CD8-positive, alpha-beta T cell (primary cell): ENCODE measurements at places on chromosomes 5 and 9.
A peak's percentile ranks its signal among the peaks of the same experiment; 100 is the strongest.

- no peak for DNase-seq
These were observed 140.4 kb upstream of the KLF9 start for GRCh38 chr9:70554881-70555280.

DNA sequence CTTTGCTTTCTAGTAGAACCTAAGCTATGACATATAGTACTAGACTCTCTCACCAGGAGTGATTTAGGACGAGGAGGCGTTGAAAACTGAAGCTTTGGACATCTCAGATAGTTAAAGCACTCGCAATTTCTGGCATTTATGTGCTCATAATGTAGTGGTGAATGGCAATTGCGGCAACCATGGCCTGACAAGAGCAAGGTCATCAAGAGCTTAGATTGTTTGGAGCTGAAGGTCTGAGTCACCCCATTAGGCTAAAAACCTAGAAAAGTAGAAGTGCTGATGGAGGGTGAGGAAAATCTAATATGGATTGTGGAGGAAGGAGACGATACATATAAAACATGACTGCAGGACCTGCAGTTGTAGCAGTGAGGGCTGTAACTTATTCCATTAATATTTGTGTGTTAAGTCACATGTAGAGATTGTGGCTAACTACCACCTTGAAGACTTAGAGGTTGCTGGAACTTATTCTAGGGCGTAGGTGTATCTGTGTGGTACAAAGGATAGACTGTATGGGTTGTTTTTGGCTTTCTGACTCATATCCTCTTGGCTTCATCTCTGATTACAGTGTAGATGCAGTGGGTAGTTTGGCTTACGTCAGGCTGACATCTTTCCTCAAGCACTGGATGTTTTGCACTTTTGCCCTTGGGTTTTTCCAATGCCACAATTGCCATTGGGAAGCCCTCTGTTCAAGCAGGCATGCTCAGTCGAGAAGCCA is 138.9 kb upstream of the CDKN2B start:
- no peak for DNase-seq

- no peak for DNase-seq
These were observed 225.1 kb downstream of the ARRDC3 start for GRCh38 chr5:91158011-91158410.

DNA sequence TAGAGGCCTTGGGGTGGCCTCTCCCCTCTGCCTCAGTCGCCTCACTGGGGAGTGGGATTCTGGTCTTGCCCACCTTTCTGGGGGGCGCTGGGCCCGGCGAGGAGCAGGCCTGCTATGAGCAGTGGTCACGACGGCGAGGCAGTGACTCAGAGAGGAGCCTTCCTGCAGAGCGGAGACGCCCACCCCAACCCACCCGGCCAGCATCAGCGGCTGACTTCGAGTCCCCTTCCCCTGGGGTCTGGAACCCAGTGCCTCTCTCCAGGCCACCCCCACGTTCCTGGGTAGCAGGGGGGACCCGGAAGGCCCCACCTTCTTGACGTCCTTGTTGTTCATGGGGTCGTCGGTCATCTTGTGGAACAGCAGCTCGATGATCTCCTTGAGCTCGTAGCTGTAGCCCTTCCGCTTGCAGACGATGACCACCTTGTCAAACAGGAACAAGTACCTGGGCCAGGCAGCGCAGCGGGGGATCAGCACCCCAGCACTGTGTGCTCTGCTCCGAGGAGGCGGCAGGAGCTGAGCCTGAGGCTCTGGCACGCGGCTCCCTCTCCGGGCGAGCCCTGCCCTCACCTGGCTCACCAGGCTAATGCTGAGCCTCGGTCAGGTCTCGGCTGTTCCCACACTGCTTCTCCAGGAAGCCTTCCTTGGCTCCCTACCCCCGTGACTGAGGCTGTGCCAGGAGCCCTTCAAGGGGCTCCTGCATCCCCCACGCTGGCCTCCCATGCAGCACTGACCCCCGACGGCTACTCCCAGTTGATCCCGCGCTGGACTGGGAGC is 50.1 kb upstream of the SARDH start:
- DNase-seq: no peak

DNA sequence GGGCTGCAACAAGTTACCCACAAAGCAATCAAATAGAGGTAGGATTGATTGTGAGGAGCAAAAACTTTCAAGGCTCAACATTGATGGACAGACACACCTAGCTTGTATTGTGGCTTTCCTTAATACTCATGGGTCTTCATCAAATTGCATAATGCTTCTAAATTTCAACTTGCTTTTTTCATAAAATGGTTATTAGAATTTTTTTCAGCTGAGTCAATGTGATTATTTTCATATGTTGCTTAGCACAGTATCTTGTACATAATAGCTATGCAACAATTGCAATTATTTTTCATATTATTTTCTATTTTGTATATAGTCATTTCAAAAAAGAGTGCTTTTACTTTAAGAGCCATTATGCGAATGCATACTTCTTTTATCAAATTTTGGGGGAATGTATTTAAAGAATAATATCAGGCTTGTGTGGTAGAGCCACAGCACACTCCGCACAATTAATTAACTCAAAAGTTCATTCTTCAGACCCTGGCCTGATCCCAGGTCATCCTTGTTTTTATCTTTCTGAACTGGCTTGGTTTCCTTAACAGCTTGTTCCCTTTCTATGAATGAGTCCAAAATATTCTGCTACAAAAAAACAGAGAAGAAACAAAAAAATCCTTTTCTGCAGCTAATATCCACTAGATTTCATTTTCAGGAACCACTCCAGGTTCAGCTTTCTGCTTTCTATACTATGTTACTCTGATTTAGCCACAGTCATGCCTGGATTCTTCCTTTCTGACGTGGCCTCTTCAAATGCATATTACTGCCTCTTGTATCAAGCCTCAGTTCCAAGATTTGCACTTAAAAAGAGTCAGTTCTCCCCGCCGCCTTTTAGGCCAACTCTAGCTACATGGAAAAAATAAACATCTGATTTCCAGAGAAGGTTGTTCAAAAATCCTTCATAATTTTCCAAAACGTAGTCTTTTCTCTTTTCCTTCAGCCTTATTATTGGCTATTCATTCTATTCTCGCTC is 45.3 kb upstream of the CDH9 start:
- no peak for DNase-seq

GRCh38 chr5:122713041-122713440 is 61.8 kb upstream of the SNX2 start:
- no peak for DNase-seq

- no peak for DNase-seq
These were observed 33.0 kb downstream of the LMNB1 start for GRCh38 chr5:126809916-126810315.

DNA sequence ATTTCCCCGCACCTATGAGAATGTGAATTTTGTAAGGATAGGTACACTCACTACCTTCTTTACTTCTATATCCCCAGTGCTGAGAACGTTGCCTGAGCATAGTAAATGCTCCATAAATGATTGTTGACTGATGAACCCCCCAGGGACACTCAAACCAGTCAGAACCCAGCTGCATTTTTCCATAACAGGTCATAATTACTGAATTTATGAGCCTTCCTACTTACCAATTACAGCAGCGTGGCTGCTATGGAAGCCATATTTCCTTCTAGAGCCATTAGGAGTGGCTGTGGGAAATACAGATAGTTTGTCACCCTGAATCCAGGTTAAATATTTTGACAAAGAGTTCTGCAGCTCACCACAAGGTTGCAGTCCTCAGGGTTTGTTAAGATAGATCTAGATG is 135.0 kb downstream of the TAF11L14 start:
- no peak for DNase-seq

- DNase-seq: no peak
These were observed 120.4 kb upstream of the CACNA1B start for GRCh38 chr9:137757139-137757538.

- DNase-seq: no peak
These were observed 66.0 kb downstream of the GDNF start for GRCh38 chr5:37773809-37774208.

GRCh38 chr5:39176759-39177630 is 42.4 kb downstream of the FYB1 start:
- peak; percentile 69 for DNase-seq

DNA sequence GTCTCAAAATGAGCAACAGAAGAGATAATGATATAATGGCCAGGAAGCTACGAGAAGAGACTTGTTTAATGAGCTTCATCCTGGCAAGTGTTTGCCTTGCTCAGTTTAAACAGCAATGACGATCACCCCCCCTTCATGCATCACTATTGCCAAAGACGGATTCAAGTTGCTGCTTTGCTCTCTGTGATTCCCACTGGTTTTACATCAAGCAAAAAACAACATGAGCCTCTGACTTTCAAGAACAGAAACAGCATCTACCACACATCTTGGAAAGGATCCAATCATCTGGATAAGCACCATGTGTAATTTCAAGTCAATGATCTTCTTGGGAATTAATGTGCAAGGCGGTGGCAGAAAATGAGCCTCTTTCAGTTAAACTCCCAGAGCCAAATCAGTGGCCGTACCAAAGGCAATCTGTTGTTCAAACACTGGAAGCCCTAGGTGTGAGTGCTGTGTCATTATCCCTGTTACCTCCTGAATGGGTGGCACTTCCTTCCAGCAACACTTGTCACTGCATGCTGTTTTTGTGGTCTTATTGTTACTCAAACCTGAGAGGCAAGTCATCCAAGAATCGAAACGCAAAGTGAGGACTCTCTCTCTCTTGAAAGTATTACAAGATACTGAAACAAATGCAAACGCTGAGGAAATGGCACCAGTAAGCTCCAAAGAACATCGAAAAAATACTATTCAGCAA is 72.8 kb downstream of the MED27 start:
- DNase-seq: no peak

- DNase-seq: no peak
These were observed 88.6 kb downstream of the KCNN2 start for GRCh38 chr5:114450437-114450836.

GRCh38 chr5:58268268-58268667 is 191.6 kb downstream of the PLK2 start:
- no peak for DNase-seq

- DNase-seq: no peak
These were observed 381.1 kb downstream of the MAN2A1 start for GRCh38 chr5:110070836-110071235.

- DNase-seq: peak; percentile 47
These were observed 3.6 kb downstream of the B4GALT1 start for GRCh38 chr9:33163433-33164137.

DNA sequence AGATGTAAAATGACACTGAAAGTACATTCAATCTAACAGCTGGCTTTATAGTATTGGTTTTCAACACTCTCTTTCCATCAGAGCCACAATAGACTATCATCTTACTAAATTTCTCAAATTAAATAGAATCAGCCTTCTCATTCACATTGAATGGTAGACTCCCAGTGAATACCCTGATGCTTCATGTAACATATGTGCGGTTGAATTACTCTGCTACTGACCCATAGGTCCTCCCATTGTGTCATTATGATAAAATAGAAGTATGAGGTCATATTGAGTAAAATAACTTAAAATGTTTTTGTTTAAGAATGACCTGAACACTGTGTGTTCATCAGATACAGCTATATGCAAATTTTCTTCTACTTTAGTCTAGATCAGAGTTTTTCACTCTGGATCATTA is 75.9 kb upstream of the ADAMTSL1 start:
- DNase-seq: no peak

GRCh38 chr5:131745703-131746102 is 51.1 kb downstream of the FNIP1 start:
- DNase-seq: no peak

GRCh38 chr9:131395157-131396098 is 1.5 kb downstream of the PRRC2B start:
- DNase-seq: peak; percentile 74

DNA sequence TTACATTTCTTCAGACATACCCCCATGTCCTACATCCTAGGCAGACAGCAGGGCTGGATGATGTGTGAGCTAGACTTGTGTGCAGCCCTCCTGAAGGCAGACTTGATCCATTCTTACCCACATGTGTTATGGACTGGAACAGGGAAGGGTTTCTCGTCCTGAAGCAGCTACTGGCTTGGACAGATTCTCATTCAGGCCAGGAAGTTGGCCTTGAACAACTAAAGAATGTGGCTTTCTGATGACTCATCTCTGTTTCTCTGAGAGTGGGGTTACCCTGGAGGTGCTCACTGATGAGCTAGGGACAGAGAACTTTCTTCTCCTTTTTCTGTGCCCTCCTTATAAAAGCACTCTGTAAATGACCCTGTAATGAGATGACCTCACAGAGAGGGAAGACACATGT is 246.5 kb downstream of the PCSK5 start:
- DNase-seq: no peak

GRCh38 chr5:56693220-56693579 is 122.1 kb upstream of the MAP3K1 start:
- DNase-seq: no peak

GRCh38 chr5:54608423-54609085 is 91.0 kb downstream of the SNX18 start:
- no peak for DNase-seq

GRCh38 chr5:120083851-120084542 is 380.1 kb upstream of the PRR16 start:
- no peak for DNase-seq

GRCh38 chr9:110440172-110440571 is 102.5 kb upstream of the TXNDC8 start:
- DNase-seq: no peak
